ENCODE measurements at places on chromosomes 13 and 19.
A peak's percentile ranks its signal among the peaks of the same experiment; 100 is the strongest.

- DNase-seq = peak; percentile 6
These were observed 42.6 kb upstream of the ZDHHC20 start for GRCh38 chr13:21501686-21502085.

- DNase-seq = peak; percentile 32
These were observed 542 bp downstream of the CACNG7 start for GRCh38 chr19:53909471-53910169.

- DNase-seq = no peak
These were observed 256.1 kb downstream of the FOXO1 start for GRCh38 chr13:40410315-40410714.

DNA sequence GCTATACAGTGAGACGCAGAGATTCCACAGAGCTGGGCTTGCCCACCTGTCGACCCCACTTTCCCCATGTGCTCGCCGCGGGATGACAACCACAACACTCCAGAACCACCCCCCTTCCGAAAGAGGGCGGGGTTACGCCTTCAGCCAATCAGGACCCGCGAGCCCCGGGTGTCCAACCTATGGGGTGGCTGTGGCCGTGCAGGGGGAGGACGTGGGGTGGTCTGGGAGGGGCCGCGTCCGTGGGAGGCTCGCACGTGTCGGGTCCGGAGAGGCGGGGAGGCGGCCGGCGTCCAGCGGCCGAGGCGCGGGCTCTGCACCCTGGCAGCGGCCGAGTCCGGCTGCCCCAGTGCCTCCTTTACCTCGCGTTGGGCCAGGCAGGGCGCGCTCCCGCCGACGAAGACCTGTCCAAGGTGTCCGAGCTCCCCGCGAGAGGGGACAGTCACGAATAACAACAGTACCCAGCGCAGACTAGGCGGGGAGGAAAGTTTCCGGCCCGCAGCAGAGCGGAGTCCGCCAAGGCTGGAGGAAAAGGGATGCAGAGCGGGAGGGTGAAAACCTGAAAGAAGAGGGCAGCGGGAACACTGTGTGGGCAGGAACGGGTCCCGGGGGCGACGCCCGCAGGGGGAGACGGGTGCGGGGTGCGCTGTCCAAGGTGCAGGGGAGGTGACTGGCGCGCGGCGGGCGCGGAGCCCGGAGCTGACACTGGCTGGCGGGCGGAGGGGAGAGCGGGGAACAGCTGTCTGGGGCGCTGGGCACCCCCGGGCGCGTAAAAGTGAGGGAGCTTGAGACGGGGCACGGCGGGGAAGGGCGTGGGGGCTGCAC lies 911 bp downstream of the ENOX1 start:
- DNase-seq = peak; percentile 77

DNA sequence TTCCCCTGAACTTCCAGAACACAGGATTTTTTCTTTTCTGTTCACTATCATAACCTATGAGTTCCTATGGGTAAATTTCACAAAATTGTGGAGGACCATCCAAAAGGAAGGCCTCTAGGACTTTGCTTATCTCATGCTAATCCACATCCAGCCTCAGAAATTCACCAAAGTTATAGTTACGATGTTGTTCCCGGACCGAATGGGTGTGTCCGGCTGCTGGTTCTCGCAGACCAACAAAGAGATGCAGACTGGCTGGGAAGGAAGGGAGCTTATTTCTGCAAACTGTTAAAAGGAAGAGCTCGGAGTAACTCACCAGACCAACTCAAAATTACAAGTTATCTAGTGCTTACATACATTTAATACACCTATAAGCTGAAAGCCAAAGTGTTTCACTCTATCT lies 882.9 kb upstream of the SPRY2 start:
- no peak for DNase-seq

GRCh38 chr19:10748927-10749434 lies 31.1 kb downstream of the DNM2 start:
- DNase-seq = no peak

GRCh38 chr13:111204438-111205177 lies 89.5 kb downstream of the ARHGEF7 start:
- peak; percentile 63 for DNase-seq

GRCh38 chr19:10008184-10008765 lies 2.0 kb downstream of the COL5A3 start:
- DNase-seq = no peak

DNA sequence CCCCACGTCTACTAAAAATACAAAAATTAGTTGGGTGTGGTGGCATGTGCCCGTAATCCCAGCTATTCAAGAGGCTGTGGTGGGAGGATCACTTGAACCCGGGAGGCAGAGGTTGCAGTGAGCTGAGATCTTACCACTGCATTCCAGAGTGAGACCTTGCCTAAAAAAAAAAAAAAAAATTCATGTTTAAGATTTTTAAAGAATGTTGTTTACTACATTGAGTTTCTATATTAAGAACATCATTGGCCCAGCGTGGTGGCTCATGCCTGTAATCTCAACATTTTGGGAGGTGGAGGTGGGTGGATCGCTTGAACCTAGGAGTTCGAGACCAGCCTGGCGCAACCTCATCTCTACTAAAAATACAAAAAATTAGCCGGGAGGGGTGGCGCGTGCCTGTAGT lies 31.9 kb upstream of the FLT1 start:
- DNase-seq = no peak

GRCh38 chr19:4639531-4640246 lies 373 bp downstream of the TNFAIP8L1 start:
- DNase-seq = no peak

GRCh38 chr19:33208371-33208895 lies 14.3 kb downstream of the LRP3 start:
- DNase-seq = no peak

DNA sequence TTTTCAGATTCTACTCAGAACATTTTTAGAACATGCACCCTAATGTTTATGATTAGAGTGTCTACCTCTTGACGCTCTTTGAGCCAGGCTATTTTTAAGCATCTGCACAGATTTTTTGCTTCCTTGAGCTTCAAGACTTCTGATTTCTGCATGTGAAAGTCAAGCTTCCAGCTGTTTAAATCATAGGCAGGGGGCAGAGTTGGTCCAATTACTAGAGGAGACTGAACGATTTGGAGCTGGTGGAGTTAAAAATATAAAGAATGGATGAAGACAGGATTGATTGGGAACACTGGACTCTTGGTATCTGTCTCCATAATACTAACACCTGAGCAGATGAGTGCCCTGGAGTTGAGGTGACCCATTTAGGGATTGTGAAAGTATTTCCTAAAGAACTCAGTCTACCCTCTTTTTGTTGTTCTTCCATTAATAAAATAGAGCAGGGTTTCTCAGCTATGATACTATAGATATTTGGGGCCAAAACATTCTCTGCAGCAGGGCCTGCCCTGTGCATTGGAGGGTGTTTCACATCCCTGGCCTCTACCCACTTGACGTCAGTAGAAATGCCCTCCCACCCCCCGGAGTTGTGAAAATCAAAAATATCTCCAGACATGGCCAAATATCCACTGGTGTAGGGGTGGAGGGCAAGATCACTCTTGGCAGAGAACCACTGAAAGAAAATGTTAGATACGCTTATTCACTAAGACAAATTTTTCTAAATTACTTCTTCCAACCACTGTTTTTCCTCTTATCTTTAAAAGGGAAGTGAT lies 160.1 kb downstream of the COG6 start:
- no peak for DNase-seq

DNA sequence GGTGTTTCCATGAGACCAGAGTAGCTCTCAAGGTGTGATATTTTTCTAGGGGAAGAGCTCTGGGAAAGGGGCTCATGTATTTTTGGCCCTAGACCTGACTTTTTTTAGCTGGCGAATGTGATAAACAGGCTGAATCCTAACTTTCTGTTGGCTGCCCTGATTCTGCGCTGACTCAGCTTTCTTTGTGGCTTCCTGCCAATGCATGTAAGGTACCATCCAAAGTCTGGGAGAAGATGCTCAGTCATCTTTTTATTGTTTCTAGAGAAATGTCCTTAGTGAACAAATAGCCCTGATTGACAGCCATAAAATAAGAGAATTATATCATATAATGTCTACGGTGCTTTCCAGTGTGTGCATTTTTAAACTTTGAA lies 113.6 kb upstream of the MBNL2 start:
- no peak for DNase-seq

GRCh38 chr19:48085904-48086864 lies 24.4 kb downstream of the PLA2G4C start:
- no peak for DNase-seq

DNA sequence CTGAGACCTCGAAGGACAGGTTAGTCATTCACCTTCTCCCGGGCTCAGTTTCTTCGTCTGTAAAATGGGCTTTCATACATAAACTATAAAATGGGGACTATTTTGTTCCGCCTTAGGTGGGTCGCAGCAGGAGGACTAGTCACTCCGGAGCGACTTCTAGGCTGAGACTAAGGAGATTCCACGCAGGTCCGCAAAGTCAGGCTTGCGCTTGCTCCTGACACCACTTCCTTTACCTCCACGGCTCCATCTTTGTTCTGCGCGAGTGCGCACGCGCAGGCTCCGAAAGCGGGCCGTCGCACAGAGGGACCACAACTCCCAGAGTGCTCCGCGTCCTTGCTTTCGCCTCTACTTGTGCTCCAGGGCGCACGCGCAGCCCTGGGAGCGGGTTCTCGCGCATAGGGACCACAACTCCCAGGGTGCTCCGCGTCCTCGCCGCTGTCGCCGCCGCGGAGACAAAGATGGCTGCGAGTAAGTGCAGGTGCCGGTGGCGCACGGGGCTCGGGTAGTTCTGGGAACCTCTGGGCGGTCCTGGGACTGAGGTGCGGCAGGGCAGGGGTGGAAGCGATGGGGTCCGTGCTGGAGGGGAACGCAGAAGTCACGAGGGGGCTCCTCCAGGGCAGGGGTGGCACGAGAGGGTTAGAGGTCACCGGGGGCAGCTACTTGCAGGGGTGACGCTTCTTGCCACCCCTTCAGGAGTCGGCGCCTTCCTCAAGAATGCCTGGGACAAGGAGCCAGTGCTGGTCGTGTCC lies at the start of gene NDUFA3:
Gene NDUFA3, plus strand, starts transcription at position 435 of the 749 bp plus-strand sequence. Its CDS starts 24 bp downstream, at position 459.
- peak; percentile 99 for DNase-seq

- DNase-seq = no peak
These were observed 59.4 kb downstream of the WTIP start for GRCh38 chr19:34540811-34541557.

DNA sequence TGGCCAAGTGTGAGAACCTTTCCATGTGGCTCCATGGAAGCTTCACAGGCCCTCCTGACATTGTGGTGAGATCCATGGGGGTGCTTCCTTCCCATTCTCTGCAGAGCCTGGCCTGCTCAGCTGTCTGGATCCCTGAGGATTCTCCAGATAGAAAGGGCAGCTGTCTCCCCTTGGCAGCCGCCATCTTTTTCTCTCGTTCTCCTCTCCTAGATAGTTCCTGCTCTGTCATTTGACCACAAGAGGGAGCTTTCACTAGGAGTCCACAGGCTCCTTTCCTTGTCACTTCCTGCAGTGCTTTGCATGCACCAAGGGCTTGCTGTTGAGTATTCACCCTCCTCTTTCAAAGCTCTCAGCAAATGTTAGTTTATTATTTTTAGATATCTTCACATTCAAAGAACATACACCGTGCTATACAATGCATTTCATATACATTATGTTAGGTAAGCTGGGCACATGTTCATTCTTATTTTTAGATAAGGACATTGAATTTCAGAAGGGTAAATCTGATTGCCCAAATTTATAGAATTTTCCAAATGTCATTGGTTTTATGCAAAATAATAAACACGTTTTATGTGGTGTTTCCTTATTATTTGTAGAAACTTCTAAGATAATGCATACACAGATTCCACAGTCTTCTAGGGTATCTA lies 133.2 kb downstream of the FRY start:
- DNase-seq = peak; percentile 81

- DNase-seq = no peak
These were observed 499 bp upstream of the KLK13 start for GRCh38 chr19:51065221-51065960.

DNA sequence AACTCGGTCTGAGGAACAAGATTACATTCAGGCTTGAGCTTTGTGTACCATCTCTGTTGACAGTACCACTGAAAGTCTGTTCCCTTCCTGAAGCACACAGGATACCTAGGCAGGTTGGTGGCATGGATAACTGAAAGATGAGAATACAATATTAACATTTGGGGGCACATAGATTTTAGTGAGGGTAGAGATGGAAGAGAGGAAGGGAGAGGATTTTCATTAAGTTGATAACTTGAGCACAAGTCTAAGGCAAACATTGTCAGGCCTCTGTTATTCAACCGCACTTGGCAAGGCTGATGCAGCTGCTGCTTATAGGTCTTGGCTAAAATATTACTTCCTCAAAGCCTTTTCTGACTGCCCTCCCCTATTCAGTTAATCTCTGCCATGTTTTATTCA lies 10.9 kb downstream of the MIR17HG start:
- no peak for DNase-seq

DNA sequence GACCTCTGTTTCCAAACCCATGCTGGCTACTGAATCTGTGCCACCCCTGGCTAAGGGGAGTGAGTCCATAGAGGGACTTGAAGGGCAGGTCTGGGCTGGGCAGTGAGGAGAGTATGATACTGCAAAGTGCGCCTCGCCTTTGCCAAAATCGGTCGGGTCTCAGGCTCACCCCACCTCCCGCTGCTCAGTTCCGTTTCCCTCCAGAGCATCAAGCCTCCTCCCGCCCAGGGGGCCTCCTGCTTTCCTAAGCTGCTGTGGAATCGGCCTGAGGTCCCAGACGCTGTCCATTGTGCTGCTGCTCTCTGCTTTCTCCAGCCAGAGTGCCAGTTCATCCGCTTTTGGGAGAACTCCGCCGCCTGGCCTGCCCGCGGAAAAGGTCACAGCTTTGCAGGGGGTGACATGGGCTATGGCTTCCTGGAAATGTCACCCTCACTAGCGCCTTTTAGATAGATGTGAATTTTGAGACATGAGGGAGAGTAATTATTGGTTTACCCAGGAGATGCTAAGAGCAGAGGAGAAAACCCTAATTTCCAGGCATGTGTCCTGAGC lies 1418.4 kb downstream of the UQCRFS1 start:
- peak; percentile 67 for DNase-seq

- no peak for DNase-seq
These were observed 10.5 kb downstream of the ZNF556 start for GRCh38 chr19:2877398-2878331.

DNA sequence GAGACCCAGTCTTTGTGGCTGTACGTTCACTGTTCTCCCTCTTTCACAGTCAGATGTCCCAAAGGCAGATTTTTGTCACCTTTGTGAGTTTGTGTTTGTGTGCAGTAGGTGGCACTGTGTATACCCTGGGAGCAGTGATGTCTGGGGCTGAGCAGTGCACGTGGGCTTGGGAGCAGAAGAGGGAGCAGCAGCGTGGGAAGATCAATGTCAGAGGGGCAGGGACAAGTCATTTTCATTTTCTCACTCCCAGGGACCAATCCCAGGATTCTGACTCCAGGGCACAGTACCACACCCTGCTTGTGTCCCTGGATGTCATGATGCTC lies 2.0 kb upstream of the PSG6 start:
- DNase-seq = no peak

DNA sequence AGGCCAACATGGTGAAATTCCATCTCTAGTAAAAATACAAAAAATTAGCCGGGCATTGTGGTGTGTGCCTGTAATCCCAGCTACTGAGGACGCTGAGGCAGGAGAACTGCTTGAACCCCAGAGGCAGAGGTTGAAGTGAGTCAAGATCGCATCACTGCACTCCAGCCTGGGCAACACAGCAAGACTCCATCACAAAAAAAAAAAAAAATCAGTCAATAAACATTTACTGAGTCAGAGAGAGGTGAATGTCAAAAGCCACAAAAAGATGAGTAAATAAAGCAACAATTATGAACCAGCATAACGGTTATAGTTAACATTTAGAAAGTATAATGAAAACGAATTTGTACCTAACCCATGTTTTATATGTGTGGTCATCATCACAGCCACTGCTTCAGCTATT lies 23.1 kb downstream of the PSPC1 start:
- DNase-seq = no peak

Measured in neural progenitor cell (in vitro differentiated cells).